ENCODE measurements at places on chromosomes 4 and X.
A peak's percentile ranks its signal among the peaks of the same experiment; 100 is the strongest.

DNA sequence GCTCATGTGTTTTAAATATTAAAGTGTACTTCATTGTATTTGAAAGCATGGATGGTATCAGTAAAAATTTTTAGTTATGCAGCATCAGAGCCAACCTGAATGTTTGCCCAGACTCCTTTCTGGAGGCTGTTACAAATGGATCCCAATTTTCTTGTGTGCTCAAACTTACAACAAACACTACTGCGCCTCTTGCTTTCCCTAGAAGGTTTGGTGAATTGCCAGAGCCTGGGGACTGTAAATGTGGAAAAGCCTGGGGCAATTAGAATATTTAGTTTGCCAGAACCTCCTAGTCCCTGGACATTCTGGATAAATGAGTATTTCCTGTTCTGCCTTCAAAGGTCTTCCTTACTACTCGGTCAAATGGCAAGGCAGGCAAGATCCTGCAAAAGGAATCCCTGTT, 4.8 kb downstream of the CAPN6 start:
- no peak for DNase-seq

DNA sequence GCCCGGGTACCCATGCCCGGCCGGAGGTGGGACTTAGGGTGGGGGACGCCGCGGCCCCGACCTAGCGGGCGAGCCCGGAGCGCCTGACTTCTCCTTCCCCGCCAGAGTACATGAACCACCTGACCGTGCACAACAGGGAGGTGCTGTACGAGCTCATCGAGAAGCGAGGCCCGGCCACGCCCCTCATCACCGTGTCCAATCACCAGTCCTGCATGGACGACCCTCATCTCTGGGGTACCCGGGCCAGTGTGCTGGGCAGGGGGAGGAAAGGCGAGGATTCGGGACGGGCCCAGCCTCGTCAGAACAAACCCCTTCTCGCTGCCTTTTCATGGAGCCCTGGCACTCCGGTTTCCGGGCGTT, 622 bp downstream of the TAFAZZIN start:
- peak; percentile 83 for DNase-seq

GRCh38 chrX:40310447-40310846, 212.7 kb upstream of the BCOR start:
- DNase-seq, result no peak

DNA sequence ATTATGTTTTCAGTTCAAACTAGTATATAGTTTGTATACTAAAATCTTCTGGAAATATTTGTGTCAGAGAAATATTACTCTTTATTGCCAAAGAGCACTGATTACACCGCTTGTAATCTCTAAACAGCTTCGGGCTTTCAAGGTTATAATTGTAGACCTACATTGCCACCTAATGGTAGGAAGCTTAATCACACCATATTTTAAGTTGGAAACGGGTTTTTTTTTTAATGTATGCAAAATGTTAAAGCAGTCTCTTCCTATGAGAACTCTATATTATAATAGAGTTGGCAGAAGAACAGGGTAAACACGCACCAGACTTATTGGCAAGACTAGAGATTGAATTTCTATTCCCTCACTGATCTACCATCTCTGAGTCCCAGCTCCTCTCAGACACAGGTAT, 19.5 kb upstream of the NFXL1 start:
- DNase-seq, result no peak

GRCh38 chrX:153984351-153985178, 12.0 kb downstream of the TMEM187 start:
- DNase-seq, result peak; percentile 82

DNA sequence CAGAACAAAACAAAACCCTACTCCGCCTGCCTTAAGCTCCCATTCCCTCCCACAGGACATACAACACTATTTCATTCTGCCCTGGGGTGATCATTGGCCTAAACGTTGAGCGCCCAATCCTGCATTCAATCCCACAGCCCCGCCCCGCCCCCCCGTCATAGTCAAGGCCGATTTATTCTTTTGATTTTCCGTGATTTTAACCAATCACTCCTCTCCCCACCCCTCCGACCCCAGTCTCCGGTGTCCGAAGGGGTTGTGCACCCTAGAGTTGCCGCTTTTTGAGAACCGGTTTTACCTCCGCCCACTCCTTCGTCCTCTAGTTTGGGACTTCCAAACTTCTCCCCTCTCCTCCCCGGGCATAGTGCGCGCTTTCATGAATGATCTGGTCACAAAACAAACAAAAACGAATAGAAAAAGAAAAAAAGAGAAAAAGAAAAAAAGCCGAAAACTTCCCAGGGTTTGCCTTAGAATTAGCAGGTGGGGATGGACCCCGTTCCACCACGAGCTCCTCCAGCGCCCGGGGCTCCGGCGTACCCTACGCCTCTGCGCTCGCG, 446 bp upstream of the UBE2A start:
- no peak for DNase-seq

- no peak for DNase-seq
Measured at GRCh38 chrX:24375600-24376131, 15.2 kb downstream of the SUPT20HL1 start.

DNA sequence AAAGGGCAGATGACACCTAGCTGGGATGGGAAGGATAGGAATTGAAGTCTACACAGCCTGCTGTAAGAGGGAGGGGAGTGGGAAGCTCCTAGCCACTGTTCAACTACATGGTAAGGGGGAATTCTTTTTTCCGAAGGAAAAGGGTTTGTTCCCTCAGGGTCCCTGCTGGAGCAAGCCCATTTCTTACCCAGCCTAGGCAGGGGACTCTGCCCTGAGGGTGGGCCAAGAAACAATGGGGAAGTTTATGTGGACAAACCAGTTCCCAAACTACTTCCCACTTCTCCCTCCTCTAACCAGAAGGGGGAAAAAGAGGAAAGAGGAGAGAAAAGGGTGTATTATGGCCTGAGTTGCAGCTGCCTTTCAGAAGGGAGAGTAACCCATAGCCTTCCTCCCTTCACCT, 13.5 kb upstream of the VSIG4 start:
- DNase-seq, result no peak

DNA sequence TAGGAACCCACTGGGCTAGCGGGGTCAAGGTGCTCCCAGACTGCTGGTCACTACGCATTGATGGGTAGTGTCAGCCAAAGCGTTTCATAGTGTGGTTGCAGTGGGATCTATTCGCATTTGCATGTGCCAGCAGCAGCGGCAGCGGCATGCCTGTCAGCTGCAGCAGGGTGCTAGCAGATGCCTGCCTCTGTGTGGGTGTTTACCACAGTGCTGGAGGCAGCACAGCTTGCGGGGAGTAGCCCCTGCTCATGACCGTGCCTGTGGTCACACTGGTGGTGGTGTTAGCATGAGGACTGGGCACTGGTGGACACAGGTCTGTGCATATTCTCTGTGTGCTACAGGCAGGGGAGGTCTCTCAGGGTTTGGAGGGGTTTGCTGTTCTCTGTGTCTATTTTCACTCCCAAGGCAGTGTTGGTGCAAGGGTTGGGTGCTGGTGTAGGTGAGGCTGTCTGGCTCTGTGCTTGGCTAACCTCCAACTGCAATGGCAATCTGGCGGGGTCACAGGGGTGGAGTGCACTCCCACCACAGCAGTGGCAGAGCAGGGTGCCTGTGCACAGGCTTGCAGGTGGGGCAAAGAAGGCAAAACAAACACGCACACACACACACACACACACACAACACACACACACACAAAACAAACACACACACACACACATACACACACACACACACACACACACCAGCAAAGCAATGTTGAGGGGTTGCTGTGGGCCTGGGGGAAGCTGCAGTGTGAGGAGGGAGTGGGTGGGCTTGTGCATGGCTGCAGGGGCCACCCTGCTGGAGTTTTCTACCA, 184.4 kb downstream of the GLUD2 start:
- no peak for DNase-seq

GRCh38 chr4:83758285-83758684, 222.4 kb downstream of the GPAT3 start:
- DNase-seq, result no peak

DNA sequence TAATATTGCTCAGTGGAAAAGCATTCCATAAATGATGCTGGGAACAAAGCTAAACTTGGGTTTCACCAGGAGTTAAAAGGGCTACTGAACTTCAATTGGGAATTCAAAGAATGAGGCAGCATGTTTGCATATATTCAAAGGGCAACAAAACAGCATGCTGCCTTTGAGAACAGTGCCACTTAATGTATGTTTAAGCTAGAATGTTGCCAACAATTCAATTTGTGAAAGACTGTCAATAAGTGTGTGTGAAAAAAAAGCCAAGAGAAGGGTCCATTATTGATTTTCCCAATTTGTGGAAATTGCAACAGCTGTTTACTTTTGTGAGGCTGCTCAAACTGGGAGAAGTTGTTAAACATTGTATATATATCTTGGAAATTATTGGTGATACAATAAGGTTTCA, 701.9 kb upstream of the ACTRT1 start:
- no peak for DNase-seq
